Right renal cortex interstitium (tissue), 3 donors: ENCODE measurements at places on chromosomes 5 and 9. TPM values are rescaled to one million over a fixed set of nuclear protein-coding genes. Genes with fewer than 3 reads are reported as not detected.

The CDH9 gene
- polyA plus RNA-seq: 13.5 TPM

The SPINK6 gene
- not detected for polyA plus RNA-seq

The GRXCR2 gene
- polyA plus RNA-seq: not detected

The TAS2R1 gene
- not detected for polyA plus RNA-seq

The IQGAP2 gene
- polyA plus RNA-seq: 83.7 TPM

The PRLR gene
- polyA plus RNA-seq: 31.5 TPM

The GKAP1 gene
- 18.8 TPM for polyA plus RNA-seq

The OR1Q1 gene
- not detected for polyA plus RNA-seq

The CYLC2 gene
- not detected for polyA plus RNA-seq

The CRAT gene
- polyA plus RNA-seq: 39.3 TPM

The KIF20A gene
- 44.0 TPM for polyA plus RNA-seq

The WHRN gene
- polyA plus RNA-seq: 6.8 TPM

The SLC1A1 gene
- polyA plus RNA-seq: 22.1 TPM

The ANKRD33B gene
- 1.7 TPM for polyA plus RNA-seq

The MROH2B gene
- not detected for polyA plus RNA-seq

The RIMOC1 gene
- 31.4 TPM for polyA plus RNA-seq

The TMEM245 gene
- 70.3 TPM for polyA plus RNA-seq

The CLIC3 gene
- 0.38 TPM for polyA plus RNA-seq

The SLC36A3 gene
- polyA plus RNA-seq: not detected

The PDCD1LG2 gene
- polyA plus RNA-seq: not detected

The FAM200C gene
- 15.3 TPM for polyA plus RNA-seq

The NINJ1 gene
- polyA plus RNA-seq: 40.2 TPM

The UQCRQ gene
- polyA plus RNA-seq: 171 TPM

The SPATA31C1 gene
- 0.40 TPM for polyA plus RNA-seq

The ACSL6 gene
- 2.2 TPM for polyA plus RNA-seq

The EPB41L4B gene
- 14.3 TPM for polyA plus RNA-seq

The TRIM23 gene
- polyA plus RNA-seq: 29.0 TPM
